ENCODE measurements at places on chromosomes 3 and 15. TPM values are rescaled to one million over a fixed set of nuclear protein-coding genes. Genes with fewer than 3 reads are reported as not detected.

Gene KNG1
- total RNA-seq: not detected

Gene GABRR3
- total RNA-seq: not detected

Gene GOLGA8B
- 8.1 TPM for total RNA-seq

Gene IL20RB
- 0.07 TPM for total RNA-seq

Gene CLSTN2
- total RNA-seq: 0.05 TPM

Gene SPTBN5
- 2.3 TPM for total RNA-seq

Gene GLCE
- total RNA-seq: 47.6 TPM

Gene SLC51B
- total RNA-seq: not detected

Gene GP9
- total RNA-seq: 0.53 TPM

Gene MYO5A
- 89.0 TPM for total RNA-seq

Gene CTNNB1
- total RNA-seq: 514 TPM

Gene LIPH
- total RNA-seq: not detected

Gene ENTPD3
- not detected for total RNA-seq

Gene GREM1
- 1.6 TPM for total RNA-seq

Gene ARHGAP31
- 36.2 TPM for total RNA-seq

Gene RARB
- 35.0 TPM for total RNA-seq

Gene GABRB3
- total RNA-seq: not detected

Gene CTXN2
- not detected for total RNA-seq

Gene ABHD5
- 54.8 TPM for total RNA-seq

Gene TLR9
- not detected for total RNA-seq

Gene CEMIP
- total RNA-seq: 0.10 TPM

Gene MON1A
- total RNA-seq: 23.2 TPM

Gene GP5
- 0.13 TPM for total RNA-seq

Gene GOLGA6L2
- total RNA-seq: not detected

Gene ALDH1A3
- 39.8 TPM for total RNA-seq

Gene KBTBD13
- not detected for total RNA-seq

Gene ADAMTS17
- 0.10 TPM for total RNA-seq

Gene RBP2
- not detected for total RNA-seq

Gene GOLGA8N
- 0.34 TPM for total RNA-seq

Gene CHRM5
- not detected for total RNA-seq

Gene CCDC39
- not detected for total RNA-seq

Data from mammary microvascular endothelial cell (primary cell).